ENCODE measurements at places on chromosomes 1 and 21.

DNA sequence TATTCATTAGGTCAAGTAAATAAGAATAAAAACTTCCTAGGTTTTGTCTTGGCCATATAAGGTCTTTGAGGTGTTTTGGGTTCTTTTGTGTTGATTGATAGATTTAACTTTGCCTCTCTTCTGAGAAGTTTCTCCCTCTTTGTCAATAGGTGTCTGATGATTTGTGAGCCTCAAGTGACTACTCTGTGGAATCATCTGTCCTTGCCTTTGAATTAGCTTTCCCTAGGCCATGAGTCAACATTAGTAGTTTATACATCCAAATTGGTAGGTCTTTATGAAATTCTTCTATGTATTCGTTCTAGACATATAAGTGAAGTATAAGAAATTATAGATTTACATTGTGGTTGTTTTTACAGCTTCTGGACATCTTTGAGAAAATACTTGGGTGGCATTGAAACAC is 864.4 kb downstream of the USP25 start:
- DNase-seq, result no peak

DNA sequence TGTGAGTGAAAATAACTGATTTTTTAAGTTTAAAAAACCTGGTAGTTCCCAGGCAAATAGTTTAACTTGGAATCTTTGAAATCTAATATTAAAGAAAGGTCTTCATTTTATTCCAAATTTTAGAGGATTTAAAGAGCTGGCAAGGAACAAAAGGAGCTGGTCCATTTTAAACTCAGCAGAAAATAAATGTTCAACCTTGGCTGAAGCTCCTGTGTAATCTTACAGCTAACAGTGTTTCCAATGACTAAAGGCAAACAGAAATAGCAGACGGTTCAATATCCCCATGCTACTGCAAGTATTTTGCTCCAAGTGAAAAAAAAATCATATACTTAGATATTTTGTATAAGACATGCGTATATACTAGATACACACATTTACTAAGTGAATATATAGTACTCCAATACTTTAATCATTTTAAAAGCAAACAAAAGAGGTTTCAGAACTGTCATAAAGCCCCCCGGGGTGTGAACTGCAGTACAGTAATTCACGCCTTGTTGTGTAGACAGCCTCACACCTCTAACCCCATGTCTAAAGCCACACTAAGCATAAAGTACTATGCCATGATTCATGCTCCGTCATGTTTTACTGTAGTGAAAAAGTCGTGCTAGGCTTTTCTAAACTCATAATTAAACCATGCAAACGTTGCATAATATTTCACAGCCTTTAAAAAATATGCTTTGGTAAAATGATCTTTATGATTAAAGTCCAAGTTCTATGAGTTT is 132.2 kb downstream of the CLIC6 start:
- DNase-seq, result no peak

- no peak for DNase-seq
These were observed 27.0 kb upstream of the ZFP69B start for GRCh38 chr1:40423264-40423642.

DNA sequence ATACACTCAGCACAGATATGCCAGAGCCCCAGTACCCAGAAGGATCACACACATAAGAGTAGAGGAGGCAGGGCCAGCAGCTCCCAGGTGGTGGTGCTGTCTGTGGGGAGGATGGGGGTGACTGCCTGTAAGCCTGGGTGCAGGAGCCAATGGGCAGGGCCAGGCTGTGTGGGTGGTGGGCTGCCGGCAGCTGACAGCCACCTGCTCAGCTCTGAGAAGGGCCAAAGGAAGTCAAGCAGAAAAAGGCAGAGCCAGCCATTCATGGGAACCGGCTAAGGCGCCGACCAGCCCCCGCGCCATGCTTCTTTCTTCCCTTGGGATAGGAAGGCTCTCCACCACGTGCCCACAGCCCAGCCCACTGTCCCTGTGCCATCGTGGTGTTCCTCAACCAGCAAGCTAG is 14.1 kb downstream of the PIK3C2B start:
- DNase-seq, result no peak

- DNase-seq, result no peak
These were observed 7.3 kb downstream of the IPO13 start for GRCh38 chr1:43954036-43954435.

DNA sequence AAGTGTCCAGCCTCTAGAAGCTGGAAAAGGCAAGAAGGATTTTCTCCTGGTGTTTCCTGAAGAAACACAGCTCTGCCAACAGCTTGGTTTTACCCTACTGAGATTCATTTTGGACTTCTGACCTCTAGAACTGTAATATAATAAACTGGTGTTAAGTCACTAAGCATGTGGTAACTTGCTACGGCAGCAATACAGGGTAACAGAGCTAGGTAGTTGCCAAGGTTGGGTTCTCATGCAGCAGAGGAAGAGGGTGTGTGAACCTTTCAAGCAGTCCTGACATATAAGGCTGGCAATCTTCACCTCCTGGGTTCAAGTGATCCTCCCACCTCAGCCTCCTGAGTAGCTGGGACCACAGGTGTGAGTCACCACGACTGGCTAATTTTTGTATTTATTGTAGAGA is 36.0 kb downstream of the GNG4 start:
- DNase-seq, result no peak

GRCh38 chr21:27366646-27367235 is 399.9 kb upstream of the ADAMTS5 start:
- DNase-seq, result no peak

DNA sequence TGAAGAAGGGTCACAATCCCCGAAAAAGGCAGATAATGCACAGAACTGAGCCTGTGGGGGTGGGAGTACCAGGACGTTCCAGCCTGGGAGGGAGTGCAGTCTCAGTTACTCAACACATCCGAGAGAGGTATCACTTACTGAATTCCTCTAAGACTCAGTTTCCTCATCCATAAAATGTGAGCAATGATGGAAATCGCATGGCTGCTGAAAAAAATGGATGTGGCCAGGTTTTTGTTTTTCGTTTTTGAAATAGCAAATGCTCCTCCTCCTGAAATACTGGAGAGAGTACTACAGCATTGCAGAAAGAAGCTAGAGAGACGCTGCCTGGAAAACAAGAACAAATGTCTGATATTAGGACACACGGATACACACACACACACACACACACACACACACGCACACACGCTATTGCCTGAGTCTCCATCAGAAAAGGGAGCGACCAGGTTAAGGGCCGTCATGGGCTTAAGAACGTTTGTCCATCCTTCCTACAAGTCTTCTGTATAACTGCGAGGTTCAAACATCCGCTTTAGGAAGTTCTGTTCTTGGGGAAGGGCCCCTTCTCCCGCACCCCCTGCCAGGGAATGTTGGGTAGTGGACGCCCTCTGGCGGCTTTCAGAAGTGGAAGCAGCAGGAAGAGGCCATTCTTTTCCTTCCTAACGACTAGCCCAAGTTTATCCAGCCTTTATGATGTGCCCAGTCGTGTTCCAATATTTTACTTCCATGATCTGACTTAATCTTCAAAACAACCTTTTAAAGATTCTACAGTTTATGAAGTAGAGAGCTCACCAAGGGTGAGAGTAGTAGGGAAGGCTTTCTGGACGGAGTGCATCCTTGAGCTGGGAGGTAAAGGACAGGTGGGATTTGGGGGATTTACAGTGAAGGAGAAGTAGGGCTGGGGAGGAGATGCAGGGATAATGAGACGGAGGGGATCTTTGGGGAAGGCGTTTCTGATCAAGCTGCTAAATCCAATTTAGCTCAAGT is 699 bp upstream of the NES start:
- DNase-seq, result peak; percentile 42

DNA sequence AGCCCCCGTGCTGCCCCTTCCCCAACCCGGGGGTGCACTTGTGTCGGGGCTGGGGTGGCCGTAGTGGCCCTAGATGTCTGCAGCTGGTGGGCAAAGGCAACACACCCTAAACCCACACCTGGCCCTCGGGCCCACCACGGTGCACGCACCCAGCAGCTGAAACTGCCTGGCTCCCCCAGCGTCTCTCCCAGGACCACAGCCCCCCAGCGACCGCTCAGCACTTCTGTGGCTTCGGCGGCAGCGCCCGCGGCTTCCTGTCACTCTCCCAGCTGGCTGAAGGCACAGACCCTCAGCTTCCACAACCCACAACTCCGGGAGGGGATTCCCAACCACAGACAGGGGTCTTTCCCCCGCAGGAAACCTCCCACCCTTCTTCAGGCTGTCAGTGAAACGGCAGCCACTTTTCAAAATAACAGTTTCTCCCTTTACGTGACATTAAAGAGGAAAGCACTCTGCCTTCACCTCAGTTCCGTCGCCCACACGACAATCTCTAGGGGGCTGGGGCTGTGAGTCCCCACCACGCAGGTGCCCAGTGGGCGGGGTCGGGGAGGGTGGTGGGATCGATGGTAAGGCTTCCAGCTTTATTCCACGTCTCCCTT is 40.7 kb upstream of the COL6A2 start:
- DNase-seq, result no peak

- DNase-seq, result no peak
These were observed 5.3 kb downstream of the ATP2B4 start for GRCh38 chr1:203631946-203632345.

GRCh38 chr1:67695963-67696362 is 11.0 kb downstream of the GADD45A start:
- DNase-seq, result no peak

- no peak for DNase-seq
These were observed 79.6 kb downstream of the NME7 start for GRCh38 chr1:169288011-169288414.

GRCh38 chr1:41618066-41618825 is 133.8 kb upstream of the EDN2 start:
- DNase-seq, result no peak

GRCh38 chr1:218421531-218421930 is 76.4 kb downstream of the TGFB2 start:
- DNase-seq, result no peak

DNA sequence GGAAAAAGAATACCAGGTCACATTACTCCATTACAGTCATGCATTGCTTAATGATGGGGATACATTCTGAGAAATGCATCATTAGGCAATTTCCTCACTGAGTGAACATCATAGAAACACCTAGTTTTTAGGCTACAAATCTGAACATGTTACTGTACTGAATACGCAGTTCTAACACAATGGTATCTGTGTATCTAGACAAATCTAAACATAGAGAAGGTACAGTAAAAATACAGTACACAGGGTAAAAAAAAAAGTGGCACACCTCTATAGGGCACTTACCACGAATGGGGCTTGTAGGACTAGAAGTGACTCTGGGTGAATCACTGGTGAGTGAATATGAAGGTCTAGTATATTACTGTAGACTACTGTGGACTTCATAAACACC is 115.7 kb downstream of the AKT3 start:
- no peak for DNase-seq

GRCh38 chr1:54400329-54400728 is 5.9 kb downstream of the SSBP3 start:
- no peak for DNase-seq

DNA sequence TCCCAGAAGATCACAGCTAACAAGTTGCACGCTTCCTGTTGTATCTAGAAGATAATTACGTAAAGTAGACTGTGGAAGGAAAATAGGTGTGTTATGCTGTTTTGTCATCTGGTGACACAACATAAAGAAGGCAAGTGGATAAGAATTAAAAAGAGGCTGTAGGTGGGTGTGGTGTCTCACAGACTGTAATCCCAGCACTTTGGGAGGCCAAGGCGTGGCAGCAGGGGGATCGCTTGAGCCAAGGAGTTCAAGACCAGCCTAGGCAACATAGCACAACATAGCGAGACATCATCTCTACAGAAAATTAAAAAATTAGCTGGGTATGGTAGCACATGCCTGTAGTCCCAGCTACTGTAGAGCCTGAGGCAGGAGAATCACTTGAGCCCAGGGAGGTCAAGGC is 17.9 kb upstream of the ZNF281 start:
- DNase-seq, result no peak

- DNase-seq, result no peak
These were observed 119.8 kb downstream of the SDCCAG8 start for GRCh38 chr1:243375596-243375995.

GRCh38 chr1:185291652-185292051 is 25.4 kb downstream of the IVNS1ABP start:
- no peak for DNase-seq

DNA sequence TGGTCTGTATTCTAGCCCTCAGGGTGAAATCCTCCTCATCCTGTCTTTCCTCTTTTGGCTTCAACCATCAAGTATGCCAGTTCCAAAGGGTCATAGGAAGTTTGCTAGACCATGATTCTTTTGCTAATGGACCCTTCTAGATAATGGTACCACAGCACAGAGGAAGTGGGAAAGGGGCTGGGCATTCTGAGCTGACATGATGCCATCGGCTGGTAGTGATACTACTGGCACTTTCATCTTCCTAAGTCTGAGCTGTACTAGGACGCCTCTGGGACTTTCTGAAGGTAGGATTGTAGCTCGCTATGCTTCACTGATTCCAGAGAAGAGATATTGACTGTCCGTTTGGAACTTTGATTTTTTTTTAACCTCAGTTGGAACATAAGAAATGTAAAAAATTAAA is 11.4 kb downstream of the FASLG start:
- no peak for DNase-seq

GRCh38 chr1:93695411-93696005 is 13.9 kb upstream of the BCAR3 start:
- no peak for DNase-seq

- DNase-seq, result no peak
These were observed 48.2 kb downstream of the RHOU start for GRCh38 chr1:228783418-228784040.

DNA sequence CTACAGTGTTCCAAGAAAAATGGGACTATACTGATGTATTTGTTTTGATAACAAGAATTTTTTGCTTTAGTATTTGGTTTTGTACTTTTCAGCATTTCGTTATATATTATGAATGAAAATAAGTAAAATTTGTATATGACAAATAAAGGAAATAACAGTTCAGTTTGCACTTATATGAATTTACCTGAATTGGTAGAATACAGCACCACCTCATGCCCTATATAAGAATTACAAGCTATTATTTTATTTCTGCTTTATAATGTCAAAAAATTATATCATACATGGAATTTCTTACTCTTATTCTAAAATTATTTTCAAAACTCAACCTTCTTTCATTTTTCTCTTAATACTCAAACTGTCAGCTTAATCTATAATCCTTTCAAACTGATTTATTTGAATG is 14.6 kb downstream of the EFCAB7 start:
- no peak for DNase-seq

DNA sequence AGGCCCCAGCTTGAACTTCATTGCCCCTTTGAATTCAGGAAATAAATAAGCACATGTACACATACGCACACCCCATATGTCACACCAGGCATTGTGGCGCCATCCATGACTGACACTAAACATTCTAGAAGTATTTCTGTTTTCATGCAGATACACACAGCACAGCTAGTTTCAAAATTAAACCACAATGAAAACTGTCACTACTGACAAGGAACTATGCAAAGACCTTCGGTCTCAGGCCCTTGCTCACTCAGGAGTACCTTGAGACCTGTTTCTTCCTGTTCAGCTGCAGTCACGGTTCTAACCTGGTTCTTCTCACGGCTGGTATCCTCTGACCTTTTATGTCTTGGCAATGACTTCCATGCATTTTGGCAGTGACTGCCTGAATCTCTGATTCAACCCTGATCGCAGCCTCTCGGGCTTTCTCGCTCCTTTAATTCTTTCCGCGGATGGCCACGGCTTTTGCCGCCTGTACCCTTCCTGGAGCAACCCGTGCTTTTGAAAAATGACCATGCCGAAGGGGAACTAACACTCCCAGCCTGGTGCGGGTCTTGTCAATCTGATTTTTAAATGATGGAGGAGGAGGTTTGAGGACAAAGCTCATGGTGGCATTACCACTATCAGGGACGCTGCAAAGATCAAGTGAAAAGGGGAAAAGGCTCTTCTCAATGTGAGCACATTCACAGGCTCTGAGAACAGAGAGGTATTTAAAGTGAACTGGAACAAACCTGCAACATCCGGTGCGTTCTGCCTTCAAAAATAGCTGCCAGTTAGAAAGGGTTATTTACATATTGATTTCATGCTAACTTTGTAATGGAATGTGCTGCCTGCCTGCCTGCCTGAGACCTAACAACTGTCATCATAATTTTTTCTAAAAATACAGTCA is 384.6 kb downstream of the RRAGC start:
- DNase-seq, result no peak

Measured in activated T-cell treated with anti-CD3 and anti-CD28 coated beads, Interleukin-2, amount 50 U/mL, for 1 hour (primary cell).